ENCODE measurements at places on chromosomes 5 and 9.

- DNase-seq, result no peak
Observed at GRCh38 chr9:72462340-72462739, 59.1 kb upstream of the TMC1 start.

GRCh38 chr9:120175031-120175430 lies 404.9 kb downstream of the CDK5RAP2 start:
- DNase-seq, result no peak

GRCh38 chr9:80651044-80651443 lies 1038.3 kb downstream of the TLE1 start:
- DNase-seq, result no peak

DNA sequence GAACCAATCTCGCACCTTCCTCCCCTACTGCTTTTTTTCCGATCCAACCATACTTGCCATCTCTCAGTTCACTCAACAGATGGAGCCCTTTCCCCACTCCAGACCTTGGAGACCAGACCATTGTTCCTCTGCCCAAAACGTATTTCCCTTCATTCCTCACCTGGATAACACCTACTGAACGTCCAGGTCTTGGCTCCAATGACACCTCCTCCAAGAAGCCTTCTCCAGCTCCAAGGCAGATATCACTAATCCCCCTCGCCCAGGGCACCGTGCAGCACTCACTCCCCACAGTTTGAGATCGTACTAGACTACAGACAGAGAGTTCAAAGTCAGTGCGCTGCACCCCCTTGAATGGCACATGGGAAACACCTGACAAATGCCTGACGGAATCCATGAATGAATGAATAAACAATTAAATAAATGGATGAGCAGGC lies 47.1 kb upstream of the AKNA start:
- DNase-seq, result peak; percentile 62

GRCh38 chr9:94995048-94995693 lies 268.7 kb downstream of the AOPEP start:
- DNase-seq, result no peak

DNA sequence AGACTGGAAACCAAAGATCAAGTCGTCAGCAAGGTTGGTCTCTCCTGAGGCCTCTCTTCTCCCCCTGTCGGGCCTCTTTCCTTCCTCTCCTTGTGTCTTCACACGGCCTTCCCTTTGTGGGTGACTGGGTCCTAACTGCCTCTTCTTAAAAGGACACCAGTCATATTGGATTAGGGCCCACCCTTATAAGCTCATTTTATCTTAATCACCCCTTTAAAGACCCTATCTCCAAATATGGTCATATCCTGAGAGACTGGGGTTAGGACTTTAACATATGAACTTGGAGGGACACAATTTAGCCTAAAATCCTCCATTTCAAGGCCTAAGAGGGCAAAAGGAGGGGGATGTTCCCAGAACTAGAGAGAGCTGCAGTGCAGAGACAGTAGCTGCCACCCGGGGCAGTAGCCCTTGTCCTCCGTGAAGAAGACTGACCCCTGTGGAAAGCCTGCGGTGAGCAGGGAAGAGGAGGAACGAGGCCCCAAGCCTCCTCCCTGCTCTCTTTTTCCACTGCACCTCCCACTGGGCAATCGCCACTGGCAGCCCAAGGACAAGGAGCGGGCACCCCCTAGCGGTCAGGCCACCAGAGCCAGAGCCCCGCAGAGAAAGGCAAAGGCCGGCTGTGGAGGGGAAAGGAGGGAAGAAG lies 34.9 kb downstream of the CFAP90 start:
- peak; percentile 92 for DNase-seq

GRCh38 chr5:58891086-58891970 lies 308.5 kb downstream of the RAB3C start:
- DNase-seq, result peak; percentile 75

- DNase-seq, result peak; percentile 71
Observed at GRCh38 chr9:94923326-94924089, 197.0 kb downstream of the AOPEP start.

GRCh38 chr5:159759791-159760290 lies 156.4 kb upstream of the ADRA1B start:
- no peak for DNase-seq

GRCh38 chr5:56918054-56918453 lies 8.7 kb downstream of the SETD9 start:
- no peak for DNase-seq

DNA sequence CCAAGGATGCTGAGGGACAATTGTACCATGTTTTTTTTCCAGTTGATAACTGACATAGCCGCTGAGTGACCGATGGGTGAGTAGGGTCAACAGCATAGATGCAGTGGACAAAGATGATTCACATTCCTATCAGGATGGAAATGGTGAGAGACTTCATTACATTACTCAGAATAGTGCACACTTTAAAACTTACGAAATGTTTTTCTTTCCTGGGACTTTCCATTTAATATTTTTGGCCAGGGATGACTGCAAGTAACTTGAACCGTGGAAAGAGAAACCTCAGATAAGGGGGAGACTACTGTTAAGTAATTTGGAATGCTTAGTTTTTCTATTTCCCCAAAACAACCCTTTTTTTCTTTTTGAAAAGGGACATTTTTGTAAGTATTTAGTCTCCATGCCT lies 3.0 kb upstream of the TUSC1 start:
- no peak for DNase-seq

DNA sequence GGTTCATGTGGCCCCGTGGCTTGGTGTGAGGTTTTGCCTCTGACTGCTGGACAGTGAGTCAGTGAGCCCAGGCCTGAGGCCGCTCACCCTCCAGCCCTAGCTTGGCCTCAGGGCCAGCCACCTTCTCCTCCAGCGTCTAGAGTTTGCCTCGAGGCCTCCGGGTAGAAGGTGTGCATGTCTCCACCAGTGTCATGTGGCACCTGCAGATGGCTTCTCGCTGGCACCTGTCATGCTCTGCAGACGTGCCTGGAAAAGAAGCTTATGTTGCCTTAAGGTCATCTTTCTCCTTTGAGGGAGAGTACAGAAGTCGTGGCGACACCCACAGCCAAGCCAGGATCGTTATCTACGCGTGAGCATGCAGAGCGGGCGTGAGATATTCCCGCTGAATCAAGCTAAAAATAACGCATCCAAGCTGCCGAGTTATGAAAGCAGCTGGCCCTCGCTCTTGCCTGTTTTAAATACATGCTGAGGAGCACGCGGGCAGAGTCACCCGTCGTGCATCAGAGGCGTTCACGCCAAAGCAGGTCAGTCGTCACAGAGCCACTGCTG lies 79.7 kb upstream of the FCN2 start:
- DNase-seq, result no peak

DNA sequence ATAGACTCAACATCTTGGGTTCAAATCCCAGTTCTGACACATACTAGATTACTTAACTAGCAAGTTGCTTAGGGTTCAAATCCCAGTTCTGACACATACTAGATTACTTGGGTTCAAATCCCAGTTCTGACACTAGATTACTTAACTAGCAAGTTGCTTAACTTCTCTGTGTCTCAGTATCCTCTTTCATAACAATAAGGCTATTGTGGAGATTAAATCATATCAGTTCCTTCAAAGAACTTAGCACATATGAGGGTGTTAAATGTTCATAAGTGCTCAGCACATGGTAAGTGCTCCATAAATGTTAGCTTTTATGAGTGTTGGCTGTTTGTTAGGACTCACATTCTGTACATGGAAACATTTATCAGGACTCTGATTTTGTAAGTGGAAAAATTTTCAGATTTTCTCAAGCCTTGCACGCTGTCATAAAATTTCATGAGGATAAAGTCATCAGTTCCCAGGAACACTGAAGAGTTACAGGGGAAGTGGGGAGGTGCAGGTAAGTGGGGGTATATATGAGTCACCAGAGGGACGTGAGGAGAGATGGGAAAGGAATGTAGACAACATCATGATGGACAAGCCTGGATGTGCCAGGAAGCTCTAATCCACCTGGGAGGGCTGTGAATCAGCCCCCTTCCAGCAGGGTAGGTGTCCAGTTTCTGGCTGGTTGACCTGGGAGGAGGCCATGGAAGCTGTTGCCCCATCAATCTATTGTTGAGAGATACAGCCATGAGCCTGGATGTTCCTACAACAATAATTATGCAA lies 532.2 kb upstream of the WWC1 start:
- DNase-seq, result no peak

Measured in neural progenitor cell (in vitro differentiated cells).